Stimulated activated CD8-positive, alpha-beta memory T cell treated with anti-CD3 and anti-CD28 coated beads, Interleukin-4, amount 100 ng/mL, for 48 hours (primary cell): ENCODE measurements at places on chromosomes 4 and X.

- no peak for DNase-seq
These were observed 5.7 kb downstream of the SPON2 start for GRCh38 chr4:1166509-1167243.

- DNase-seq: no peak
These were observed 488.3 kb downstream of the CFAP47 start for GRCh38 chrX:36407836-36408235.

DNA sequence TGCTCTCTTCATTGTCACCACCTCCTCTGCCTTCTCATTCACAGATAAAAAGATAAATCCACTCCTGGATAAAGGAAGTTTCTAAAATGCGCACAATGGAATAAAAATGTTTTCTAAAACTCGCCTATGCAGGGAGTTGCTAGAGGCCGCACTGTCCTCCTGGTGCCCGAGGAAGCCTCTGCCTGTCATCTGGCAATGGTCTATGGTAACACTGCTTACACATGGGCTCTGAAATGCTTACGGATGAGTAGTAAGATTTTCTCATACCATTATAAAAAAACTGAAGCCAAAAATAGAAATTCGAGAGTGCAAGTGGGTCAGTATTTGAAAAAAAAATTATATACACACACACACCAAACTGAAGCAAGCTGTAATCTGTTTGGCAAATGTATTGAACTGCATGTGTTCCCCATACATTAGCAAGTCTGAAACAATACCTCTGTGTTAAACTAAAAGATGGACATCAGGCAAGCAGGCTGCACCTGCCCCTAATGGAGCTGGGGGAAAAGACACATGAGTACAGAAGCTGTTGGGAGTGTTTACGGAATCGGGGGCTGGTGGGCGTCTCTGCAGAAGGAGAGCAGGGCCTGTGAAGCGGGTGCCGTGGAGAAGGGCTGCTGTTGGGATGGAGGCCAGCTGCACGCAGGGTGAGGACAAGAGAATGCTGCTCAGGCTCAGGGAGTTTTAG is 103.3 kb upstream of the FAT1 start:
- DNase-seq: no peak

GRCh38 chr4:7692451-7693236 is 247.0 kb downstream of the AFAP1 start:
- DNase-seq: no peak

GRCh38 chr4:78770091-78770642 is 6.0 kb upstream of the BMP2K start:
- no peak for DNase-seq
